AG04450 (cell line): ENCODE measurements at places on chromosomes 11 and 22. TPM values are rescaled to one million over a fixed set of nuclear protein-coding genes. Genes with fewer than 3 reads are reported as not detected.
A peak's percentile ranks its signal among the peaks of the same experiment; 100 is the strongest.

Gene ACRV1
- not detected in 2 replicates for polyA plus RNA-seq

Gene OR8D1
- not detected in 2 replicates for polyA plus RNA-seq

Gene MEI1
- 0.22 and 0.25 TPM in 2 replicates for polyA plus RNA-seq

Gene SCO2
- polyA plus RNA-seq: 0.15 and 0.60 TPM in 2 replicates

Gene DERL3
- polyA plus RNA-seq: 0.19 and 0.27 TPM in 2 replicates

Gene MACROD1
- 8.0 and 8.1 TPM in 2 replicates for polyA plus RNA-seq

Gene IL10RA
- not detected in 2 replicates for polyA plus RNA-seq

Gene KRTAP5-7
- polyA plus RNA-seq: not detected in 2 replicates

- no peak for DNase-seq
Measured at GRCh38 chr11:63549411-63549810, 12.8 kb downstream of the PLAAT4 start.

DNA sequence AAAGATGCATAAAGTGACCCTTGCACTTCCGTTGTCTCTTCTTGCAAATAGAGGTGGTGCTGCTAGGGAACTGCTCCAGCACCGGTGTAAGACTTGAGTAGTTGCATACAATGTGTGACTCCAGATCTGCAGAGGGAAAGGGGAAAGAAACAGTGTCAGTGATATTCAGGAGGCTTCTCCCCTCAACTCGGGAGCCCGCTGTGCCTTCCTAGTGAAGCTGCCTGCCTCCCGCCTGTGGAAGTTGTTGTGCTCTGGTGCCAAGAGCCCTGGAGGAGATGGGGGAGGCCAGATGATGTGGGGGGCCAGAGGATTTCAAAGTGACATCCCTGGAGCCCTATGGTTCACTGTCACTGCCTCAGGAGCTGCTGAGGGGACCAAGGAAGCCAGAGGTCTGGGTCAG is 30.4 kb downstream of the RELT start:
- DNase-seq: no peak

DNA sequence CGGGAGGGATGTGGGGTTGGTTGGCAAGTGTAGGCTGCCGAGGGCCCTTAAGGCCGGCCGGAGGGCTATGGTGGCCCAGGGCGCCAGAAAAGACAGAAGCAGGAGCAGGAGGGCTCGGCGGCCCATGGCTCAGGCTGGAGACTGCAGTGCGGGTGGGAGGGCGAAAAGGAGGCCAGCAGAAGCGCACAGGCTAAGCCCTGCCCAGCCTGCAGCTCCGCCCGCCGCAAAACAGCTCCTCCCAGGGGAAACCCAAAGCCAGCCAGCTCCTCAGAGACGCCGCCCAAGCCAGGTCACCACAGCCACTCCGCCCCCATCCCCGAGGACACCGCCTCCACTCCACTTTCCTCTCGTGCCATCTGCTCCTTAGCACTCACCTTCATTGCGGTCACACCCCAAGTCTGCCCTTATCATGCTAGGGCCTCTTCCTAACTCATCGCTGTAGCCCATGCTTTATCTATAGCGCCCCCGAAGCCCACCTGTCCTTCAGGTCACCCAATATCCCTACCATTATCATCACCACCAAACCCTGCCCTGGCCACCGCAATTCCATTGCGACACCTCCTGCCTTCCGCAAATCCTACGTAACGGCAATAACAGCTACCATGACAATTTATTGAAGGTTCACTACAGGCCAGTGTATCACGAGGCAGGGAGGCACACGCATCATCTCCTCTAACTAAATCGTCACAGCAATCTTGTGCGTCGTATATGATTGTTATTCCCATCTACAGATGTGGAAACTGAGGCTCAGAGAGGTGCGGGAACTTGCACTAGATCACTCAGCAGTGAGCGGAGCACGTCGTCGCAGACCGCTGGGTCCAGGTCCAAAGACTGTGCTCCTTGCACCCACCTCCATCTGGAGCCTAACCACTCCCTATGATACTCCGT is at the start of gene PRCP:
Gene PRCP (minus strand): TSS at position 154 of the 888 bp plus-strand sequence. CDS start 28 bp downstream, at position 126.
- DNase-seq: peak; percentile 61

GRCh38 chr11:102590276-102591049 is 34.7 kb downstream of the MMP20 start:
- DNase-seq: no peak

DNA sequence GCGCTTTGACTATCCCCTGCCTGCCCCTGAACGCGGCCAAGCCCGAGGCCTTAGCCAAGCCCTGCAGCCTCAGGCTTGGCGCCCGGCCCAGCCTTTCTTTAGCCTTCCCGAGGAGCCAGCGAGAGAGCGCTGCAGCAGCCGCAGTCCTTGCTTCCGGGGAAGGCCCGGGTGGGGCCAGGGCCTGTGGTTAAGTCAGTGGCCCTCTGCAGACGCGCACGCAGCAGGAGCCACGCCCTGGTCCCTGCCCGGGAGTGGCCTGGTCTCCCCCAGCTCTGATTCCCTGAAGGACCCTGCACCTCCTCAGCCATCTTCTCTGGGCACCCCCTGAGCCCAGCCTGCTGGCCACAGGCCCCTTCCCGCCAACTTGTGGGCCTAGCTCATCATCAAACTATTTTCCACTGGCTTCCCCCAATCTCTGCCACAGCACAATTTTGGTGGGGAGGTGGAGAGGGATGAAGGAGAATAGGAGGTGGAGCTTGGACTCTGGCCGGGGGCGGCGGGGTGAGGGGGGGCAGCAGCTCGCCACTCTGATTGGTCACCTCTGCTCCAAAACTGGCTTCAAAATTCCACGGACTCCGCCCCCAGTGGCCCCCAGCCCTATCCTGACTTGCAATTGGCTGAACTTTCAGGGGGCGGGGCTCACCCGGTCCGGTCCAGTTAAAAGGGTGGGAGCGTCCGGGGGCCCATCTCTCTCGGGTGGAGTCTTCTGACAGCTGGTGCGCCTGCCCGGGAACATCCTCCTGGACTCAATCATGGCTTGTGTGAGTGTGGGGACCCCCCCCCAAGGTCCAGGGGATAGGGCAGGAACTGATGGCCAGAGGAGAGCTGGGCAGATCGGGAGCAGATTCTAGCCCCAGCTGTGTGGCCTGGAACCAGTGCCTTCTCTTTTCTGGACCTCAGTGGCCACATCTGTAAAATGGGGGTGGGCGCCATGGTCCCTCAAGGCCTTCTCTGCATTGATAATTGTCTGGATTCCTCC is at the start of gene LGALS1:
Gene LGALS1 (plus strand): TSS at position 686 of the 979 bp plus-strand sequence. CDS start 67 bp downstream, at position 753.
- DNase-seq: peak; percentile 98

GRCh38 chr22:27874185-27874584 is 44.9 kb downstream of the PITPNB start:
- no peak for DNase-seq

GRCh38 chr11:94830722-94831510 is 62.8 kb downstream of the AMOTL1 start:
- no peak for DNase-seq

GRCh38 chr11:103808252-103808651 is 228.2 kb upstream of the DDI1 start:
- DNase-seq: no peak

DNA sequence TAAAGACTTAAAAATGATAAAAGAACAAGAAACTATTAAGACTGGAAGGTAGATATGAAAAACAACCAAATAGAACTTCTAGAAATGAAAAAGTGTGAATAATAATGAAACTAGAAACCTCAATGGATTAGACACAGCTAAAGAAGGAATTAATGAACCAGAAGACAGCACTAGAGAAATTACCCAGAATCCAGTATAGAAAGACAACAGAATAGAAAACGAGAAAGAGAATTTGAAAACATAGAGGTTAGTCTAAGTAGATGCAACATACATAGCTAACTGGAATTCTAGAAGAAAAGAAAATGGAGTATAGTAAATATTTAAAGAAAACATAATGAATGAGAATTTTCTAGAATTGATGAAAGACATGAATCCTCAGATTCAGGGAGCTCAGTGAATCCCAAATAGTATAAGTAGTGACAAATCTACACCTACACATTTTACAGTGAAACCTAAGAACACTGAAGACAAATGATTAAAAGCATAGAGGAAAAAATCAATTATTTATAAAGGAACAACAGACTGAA is 111.9 kb downstream of the PARVA start:
- no peak for DNase-seq

DNA sequence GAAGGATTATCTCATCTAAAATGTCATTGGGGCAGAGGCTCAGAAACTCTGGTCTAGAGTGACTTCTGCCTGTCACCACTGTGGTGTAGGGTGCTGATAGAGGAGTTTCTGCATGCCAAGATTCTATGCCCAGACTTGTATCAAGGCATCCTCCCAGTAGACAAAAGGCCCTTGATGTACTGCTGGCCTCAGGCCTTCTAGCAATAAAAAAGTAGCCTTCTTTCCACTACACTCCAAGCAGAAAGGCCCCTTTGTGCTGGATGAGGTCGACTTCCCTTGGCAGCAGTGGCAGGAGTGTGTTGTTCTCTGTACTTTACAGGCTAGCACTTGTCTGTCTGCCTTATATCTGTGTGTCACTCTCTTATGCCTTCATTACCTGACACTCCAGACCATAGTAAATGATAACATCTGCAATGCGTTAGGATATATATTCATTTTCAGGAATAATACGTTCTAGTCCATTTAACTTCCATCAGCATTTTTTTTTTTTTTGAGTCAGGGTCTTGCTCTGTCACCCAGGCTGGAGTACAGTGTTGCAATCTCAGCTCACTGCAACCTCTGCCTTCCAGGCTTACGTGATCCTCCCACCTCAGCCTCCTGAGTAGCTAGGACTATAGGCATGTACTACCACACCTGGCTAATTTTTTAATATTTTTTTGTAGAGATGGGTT is 49.5 kb upstream of the RRM1 start:
- no peak for DNase-seq

GRCh38 chr11:70423523-70424505 is 25.5 kb downstream of the CTTN start:
- DNase-seq: peak; percentile 49

- DNase-seq: no peak
Measured at GRCh38 chr11:114447444-114447843, 8.2 kb downstream of the REXO2 start.
